ENCODE measurements at places on chromosomes 2 and 18. TPM values are rescaled to one million over a fixed set of nuclear protein-coding genes. Genes with fewer than 3 reads are reported as not detected.
A peak's percentile ranks its signal among the peaks of the same experiment; 100 is the strongest.

DTNB gene
- 4.1 TPM for polyA plus RNA-seq

GRCh38 chr2:62435720-62436119 is 70.3 kb downstream of the TMEM17 start:
- DNase-seq: no peak

DNA sequence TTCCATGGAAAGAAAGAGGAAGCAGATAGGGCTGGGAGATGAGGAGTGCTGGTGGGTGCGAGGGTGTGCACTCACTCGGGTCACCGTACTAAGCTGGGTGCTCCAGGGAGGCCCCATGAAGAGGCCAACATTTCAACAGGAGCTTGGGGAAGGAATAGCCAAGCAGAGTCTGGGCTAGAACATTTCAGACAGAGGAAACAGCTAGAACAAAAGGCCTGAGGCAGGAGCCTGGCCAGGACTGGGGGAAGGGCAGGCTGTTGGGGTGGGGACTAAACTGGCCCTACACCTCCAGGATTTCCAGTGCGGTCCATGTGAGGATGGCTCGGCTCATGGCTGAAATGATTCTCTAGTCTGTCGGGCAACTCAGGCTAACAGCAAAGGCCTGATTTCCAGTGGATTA is 90.8 kb downstream of the ZFP36L2 start:
- no peak for DNase-seq

DNA sequence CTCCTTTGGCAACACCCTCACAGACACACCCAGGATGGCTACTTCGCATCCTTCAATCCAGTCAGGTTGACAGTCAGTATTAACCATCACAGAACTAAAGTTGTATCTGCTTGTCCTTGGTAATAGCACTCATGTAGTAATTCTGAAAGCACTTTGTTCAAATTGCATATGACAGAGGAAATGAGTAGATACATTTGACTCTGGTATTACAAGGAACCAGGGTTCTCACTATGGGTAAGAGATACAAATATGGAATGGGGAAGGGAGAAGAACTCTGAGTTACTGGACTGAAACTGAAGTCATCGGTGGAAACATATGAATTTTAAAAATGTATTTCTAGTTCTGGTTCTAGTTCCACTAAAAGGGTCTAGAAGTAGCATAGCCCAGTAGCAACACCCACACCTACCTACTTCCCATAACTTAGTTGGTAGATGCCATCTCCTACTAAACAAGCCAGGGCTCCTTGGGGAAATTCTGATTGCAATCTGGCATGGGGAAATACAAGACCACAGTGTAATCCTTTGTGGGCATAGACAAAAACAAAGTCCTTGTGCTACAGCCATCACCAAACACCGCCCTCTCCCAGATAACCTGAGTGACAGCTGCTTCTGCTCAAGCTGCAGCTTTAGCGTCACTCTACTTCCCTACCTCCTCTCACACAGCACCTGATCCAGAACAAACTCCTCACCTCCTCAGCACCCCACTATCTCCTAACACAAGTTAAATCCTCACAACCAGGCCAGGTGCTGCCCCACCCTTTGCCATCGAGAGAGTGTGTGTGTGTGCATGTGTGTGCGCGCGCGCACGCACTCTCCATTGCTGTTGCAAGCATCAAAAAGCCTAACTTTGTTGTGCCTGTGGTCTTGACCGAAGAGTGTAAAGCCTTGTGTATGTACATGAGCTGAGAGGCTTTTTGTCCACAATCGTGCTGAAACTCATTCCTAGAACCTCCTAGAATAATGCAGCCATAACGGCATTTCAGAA is 31.4 kb upstream of the CD226 start:
- DNase-seq: no peak

- DNase-seq: no peak
Observed at GRCh38 chr2:27025281-27025800, 7.4 kb upstream of the TMEM214 start.

SYT4 gene
- not detected for polyA plus RNA-seq

GBX2 gene
- polyA plus RNA-seq: not detected

GMPPA gene
- polyA plus RNA-seq: 64.4 TPM

DNA sequence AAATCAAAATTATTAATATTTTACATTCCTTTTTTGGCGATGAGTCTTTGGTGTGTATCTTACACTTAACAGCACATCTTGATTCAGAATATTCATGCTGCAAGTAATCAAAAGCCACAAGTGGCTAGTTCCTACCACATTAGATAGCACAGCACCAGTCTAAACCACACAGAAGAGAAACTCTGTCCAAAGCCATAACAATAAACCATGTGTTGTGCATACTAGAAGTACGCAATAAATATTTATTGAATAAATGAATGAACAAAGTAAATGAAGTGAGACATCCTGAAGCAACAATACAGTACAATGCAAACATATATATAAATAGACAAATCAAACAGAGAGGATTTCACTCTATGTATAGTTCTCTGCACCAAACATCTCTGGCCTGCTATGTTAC is 287.3 kb downstream of the EXOC6B start:
- peak; percentile 2 for DNase-seq

GRCh38 chr2:86645752-86646151 is 22.1 kb upstream of the RNF103 start:
- DNase-seq: no peak

LCT gene
- polyA plus RNA-seq: not detected

DNA sequence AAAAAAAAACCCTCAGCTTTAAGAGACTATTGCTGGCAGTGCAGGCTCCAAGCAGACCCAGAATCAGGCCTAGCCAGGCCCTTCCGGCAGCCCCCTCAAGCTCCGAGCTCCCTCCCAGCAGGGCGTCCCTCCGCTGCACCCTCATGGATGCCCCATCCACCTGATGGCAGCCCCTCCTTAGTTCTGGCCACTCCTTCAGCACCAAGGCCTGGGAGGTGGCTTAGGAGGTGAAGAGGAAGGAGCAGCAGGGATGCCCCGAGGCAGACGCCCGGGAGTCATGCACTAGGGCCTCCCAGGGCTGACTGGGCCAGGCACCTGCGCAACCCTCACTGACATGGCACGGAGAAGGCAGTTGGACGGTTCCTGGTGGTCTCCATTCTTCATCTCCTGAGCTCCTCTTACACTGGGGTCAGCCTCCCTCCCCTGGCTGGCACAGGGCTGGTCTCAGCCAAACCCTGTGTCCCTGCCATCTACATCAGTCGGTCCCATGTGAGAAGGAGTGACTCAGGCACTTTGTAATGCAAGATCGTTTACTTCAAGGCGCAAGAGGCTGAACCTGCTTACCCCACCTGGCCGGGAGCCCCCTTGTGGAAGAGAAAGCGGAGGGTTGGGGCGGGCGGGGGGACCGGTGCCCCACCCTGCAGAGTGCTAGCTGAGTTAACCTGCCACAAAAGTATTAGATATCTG is 53.5 kb upstream of the ID2 start:
- no peak for DNase-seq

GNAL gene
- 0.16 TPM for polyA plus RNA-seq

DNA sequence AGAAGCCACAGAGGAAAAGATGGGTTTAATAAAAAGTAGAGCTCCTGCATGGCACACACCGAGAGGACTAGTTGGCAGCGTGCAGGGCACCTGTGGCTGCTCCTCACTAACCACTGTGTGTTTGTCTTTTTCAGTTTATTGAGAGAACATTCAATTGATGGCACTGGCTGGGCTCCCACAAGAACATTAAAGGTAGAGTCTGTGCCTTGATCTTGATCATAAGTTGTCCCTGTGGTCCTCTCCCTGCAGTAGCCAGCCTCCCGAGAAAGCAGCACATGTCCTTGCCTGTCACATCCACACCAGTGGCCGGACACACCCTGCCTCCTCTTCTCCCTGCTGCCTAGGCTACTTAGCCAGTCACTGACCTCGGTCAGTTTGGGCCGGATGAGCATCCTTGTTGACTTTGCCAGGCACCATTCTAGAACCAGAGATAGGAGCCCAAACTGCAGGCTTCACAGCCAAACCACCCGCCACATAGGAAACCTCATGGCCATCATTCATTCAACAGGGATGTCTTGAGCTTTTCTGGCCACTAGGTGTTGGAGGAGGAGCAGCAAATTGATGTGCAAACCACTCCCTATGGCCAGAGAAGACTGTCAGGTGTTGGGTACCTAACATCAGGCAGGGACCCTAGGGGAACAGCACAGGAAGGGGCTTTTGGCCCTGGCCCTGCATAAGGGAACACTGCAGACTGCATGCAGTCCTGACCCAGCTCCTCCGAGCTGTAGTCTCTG is 30.2 kb upstream of the SCLY start:
- DNase-seq: no peak

GRCh38 chr2:64135421-64135820 is 8.8 kb downstream of the PELI1 start:
- DNase-seq: peak; percentile 33

GRCh38 chr2:11213090-11213638 is 57.9 kb downstream of the SLC66A3 start:
- DNase-seq: peak; percentile 73

ARHGAP15 gene
- polyA plus RNA-seq: 0.10 TPM

- no peak for DNase-seq
Observed at GRCh38 chr2:205717999-205718398, 35.7 kb downstream of the NRP2 start.

MSGN1 gene
- polyA plus RNA-seq: not detected

CRYGD gene
- not detected for polyA plus RNA-seq

ANKRD23 gene
- 0.95 TPM for polyA plus RNA-seq

DNA sequence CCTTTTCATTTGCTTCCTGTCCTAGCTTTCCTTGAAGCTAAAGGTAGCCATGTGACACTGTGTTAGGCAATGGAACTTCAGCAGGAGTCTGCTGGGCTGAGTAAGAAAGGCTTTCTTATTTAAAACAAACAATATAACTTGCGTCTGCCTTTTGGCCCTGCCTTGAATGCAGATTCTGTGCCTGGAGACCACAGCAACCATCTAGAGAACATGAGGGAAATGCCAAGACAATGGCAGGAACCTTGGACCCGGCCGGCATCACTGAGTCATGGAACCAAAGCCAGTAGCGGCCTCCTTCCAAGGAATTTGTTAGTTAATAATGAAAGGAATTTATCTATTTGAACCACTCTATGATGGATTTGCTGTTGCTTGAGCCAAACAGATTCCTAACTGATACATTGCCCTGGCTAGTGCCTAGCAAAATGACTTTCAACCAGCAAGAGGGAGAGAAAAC is 207.5 kb upstream of the EPHA4 start:
- DNase-seq: peak; percentile 91

VWC2L gene
- not detected for polyA plus RNA-seq

DNA sequence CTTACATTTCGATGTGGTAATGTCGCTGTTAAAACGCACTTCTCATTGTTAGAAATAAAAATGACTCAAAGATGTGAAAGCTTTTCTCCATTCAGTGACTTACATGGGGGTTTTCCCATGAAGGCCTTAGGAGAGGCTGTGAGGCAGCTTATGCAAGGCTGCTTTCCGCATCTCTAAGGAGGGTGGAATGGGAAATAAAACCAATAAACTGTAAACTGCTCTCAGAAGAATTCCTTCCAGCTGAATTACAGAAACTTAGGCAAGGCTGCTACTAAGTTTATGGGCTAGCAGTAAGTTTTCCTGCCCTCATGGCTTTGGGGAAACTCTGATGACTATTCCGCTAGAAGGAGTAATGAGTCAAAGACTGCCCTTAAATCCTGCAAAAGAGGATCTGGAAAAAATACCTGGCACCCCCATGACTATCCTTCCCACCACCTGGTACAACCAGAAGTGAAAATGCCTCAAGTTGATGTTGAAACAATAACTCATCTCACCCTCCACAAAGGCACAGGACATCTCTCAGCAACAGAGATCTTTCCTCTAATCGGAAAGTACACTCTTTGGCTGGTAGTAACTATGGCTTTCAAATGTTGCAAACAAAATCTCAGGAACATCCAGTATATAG is 97.7 kb upstream of the SMAD7 start:
- peak; percentile 86 for DNase-seq

DNA sequence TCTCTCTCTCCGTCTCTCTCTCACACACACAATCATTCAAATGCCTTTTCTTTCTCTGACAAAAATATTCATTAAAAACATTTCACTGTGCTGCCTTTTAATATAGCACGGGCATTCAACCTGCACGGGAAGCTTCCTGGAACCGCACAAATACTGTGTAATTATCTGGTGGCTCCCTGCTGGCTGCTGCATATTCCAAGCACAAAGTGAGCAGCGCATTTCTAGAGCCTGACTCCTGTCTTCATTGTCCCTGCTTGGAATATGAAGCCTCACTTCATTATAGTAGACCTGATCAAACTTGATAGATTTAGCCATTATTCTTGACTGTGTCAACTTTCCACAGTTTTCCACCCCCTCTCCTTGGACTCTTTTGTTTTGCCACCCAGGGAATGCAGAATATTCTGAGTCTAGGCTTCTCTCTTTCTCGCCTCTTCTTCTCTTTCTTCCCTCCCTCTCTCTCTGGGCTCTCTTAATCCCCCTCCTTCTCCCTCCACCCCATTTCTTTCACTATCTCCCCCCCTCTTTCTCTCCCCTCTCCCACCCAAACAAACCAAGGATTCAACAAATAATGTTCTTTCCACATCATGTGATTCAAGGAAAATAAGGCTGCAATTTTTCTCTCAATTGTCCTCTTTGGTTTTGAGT is 672.1 kb upstream of the FANCL start:
- no peak for DNase-seq

DNA sequence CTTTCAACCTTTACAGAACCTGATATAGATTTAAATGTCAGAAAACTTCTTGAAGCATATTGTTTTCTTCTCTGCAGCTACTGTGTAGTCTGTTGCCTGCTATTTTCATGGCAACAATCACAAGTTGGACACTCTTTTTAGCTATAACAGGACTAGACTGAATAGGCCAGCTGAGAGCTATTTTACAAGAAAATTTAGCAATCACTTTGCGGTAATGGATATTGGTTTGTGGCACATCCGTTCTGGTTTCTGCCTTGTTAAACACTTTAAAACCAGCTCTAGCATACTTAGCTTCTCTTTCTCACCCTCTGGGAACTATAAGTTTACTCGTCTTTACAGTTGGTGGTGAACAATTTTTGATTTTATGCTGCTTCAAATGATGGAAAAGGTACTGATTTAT is 125.7 kb downstream of the MAP2 start:
- DNase-seq: no peak

GRCh38 chr2:136254681-136255080 is 136.7 kb upstream of the CXCR4 start:
- DNase-seq: no peak

- no peak for DNase-seq
Observed at GRCh38 chr2:129901754-129902415, 77.6 kb upstream of the RAB6C start.

GRCh38 chr2:207184768-207185167 is 19.0 kb upstream of the KLF7 start:
- DNase-seq: peak; percentile 54

DNA sequence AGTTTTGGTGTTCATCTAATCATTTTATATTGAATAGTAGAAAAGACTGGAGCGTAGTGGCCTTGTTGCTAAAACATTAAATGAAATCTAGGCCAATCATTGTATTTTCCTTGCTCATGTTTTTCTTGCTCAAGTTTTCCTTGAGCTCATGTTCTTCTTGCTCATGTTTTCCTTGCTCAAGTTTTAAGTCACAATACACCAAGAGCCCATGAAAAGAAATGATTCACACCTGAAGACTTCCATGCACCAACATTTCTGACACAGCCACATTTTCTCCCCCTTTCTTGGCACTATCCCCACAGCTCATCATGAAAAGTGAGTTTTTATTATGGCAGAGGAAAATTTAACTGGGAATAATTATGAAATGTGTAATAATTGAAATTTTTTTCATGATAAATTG is 92.0 kb downstream of the LRP1B start:
- peak; percentile 34 for DNase-seq
